MG63 (cell line): ENCODE measurements at places on chromosomes 5 and 9. TPM values are rescaled to one million over a fixed set of nuclear protein-coding genes. Genes with fewer than 3 reads are reported as not detected.
A peak's percentile ranks its signal among the peaks of the same experiment; 100 is the strongest.

The ARHGEF37 gene
- 0.17 and 1.1 TPM in 2 replicates for total RNA-seq

The PPIC gene
- total RNA-seq = 30.6 and 38.7 TPM in 2 replicates

The GRIN1 gene
- total RNA-seq = not detected in 2 replicates

The SLCO6A1 gene
- total RNA-seq = not detected in 2 replicates

The TMEM252 gene
- total RNA-seq = not detected in 2 replicates

The WDR31 gene
- total RNA-seq = 1.6 and 2.5 TPM in 2 replicates

The RNF183 gene
- total RNA-seq = not detected in 2 replicates

The LCN1 gene
- total RNA-seq = not detected in 2 replicates

The PCDHB15 gene
- 0.07 and 2.0 TPM in 2 replicates for total RNA-seq

The KCNV2 gene
- total RNA-seq = not detected in 2 replicates

The SPATA31C1 gene
- total RNA-seq = not detected in 2 replicates

GRCh38 chr9:70113403-70114022, 69.9 kb downstream of the MAMDC2 start:
- DNase-seq = peak; percentile 21

DNA sequence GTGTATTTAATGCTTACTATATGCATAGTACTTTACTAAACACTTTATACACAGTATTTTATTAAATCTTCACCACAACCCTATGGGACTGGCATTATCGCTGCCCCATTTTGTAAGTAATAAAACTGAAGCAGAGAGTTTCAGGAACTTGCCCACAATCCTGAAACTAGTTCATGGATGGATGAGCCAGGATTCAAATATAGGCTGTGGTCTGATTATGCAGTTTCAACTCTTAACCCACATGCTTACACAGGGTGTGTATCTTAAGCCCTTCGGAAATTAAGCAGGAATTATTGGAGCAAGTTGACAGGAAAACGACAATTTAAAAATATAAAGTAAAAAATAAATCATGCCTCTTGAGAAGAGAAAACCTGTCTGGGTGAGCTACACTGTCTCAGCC, 109.0 kb downstream of the ATP10B start:
- DNase-seq = no peak

DNA sequence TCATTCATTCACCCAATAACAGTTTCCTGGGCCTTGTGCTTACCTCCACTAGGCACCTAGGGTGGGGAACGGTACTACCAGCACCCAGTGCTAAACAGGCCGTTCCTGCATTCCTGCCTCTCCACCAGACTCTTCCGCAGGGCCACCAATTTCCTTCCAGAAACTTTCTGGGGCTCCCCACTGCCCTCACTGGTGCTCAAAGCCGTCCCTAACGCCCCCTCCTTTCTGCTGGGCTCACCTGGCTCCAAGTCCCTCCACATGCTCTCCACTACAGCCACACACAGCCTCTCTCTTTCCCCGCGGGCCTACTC, 1.4 kb downstream of the PHF19 start:
- DNase-seq = no peak

DNA sequence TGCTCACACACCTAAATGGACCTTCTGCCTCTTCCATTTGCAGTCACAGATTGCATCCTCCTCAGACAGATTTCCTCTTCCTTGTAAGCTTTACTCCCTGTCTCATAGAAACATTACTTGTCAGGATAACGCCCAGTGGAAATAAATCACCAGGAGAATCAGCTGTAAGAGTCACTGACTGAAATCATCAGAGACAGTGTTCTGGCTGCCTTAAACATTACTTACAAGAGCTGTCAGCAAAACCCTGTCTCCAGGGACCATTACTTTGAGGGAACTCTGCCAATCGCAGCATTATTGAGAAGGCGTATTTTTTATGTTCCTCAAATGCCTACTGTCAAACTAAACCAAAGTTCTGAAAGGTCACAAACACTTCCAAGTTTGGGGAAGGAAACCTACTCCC, 5.9 kb downstream of the DPYSL3 start:
- peak; percentile 68 for DNase-seq

DNA sequence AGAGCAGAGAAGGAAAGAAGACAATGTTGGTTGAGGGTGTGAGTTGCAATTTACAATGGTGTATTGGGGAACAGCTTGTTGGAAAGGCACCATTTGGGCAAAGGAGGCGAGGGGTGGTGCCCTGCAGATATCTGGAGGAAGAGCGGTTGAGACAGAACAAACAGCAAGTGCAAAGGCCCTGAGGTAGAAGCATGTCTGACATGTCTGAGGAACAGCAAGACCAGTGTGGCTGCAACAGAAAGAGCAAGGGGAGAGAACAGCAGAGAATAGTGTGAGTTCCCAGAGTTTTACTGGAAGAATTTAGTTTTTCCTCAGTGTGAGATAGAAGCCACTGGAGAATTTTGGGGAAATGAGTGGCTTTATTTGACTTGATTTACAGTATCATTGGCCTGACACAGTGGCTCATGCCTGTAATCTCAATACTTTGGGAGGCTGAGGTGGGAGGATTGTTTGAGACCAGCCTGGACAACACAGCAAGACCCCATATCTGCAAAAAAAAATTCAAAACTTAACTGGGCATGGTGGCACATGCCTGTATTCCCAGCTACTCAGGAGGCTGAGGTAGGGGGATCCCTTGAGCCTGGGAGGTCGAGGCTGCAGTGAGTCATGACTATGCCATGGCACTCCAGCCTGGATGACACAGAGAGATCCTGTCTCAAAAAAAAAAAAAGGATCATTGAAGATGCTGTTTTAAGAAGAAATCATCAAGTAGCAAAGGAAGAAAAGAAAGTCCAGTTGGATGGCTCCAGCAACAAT, 13.6 kb downstream of the CMBL start:
- no peak for DNase-seq

DNA sequence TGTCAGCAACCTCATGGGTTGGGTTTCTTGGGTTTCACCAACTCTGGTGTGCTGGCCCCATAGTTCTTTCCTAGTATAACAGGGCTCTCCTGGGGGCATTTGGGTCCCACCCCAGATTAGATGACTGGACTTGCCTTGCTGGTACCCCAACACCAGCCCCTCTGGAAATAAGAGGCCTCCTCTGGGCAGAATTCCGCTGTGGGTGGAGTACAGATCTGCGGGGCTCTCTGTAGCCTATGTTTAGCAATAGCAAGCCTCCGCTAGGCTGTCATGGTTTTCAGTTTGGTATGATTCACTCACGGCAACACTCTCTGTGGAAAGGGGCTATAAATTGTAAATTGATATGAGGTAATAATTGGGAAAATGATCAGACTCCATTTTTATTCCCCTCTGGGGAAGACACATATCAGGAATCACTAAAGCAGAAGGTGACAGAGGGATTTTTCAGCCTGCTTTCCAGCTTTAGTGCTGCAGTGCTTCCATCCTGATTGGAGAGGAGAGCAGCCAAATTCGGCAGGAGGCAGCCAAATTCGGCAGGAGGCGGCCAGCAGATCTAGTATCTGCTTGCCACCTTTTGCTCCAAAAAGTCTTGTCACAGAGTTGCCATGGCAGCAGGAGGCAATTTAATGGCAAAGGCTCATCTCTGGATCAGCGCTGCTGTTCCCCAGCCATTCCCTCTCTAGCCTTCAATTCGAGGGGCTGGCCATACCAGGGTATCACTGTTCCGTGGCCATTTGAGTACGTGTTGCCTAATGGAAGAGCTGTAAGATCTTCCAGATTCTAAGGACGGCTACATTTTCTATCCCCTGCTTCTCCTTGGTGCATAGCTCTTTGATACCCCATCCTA, 84.6 kb downstream of the SLC44A1 start:
- no peak for DNase-seq

GRCh38 chr5:109315245-109315644, 94.5 kb downstream of the PJA2 start:
- DNase-seq = no peak

- DNase-seq = peak; percentile 0
Measured at GRCh38 chr5:1883120-1883924, 597 bp upstream of the IRX4 start.

GRCh38 chr9:105708405-105708804, 14.1 kb downstream of the TMEM38B start:
- DNase-seq = no peak

DNA sequence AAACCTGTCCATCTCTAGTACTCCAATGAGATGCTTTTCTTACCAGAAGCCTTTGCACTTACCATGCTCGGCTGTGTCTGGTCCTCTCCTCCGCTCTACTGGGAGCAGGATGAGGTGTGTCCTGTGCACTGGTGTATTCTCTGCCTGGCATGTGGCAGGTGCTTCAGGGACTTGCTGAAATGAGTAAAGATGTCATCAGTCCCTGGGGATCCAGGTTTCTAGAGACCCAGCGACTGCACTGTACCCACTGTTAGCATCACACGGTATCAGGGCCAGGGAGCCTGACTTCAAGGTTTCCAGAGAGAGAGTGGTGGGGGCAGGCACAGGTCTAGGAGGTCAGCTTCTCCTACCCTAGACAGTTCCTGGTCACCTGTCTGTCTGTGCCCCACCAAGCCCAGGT, 10.5 kb downstream of the PTTG1 start:
- no peak for DNase-seq

DNA sequence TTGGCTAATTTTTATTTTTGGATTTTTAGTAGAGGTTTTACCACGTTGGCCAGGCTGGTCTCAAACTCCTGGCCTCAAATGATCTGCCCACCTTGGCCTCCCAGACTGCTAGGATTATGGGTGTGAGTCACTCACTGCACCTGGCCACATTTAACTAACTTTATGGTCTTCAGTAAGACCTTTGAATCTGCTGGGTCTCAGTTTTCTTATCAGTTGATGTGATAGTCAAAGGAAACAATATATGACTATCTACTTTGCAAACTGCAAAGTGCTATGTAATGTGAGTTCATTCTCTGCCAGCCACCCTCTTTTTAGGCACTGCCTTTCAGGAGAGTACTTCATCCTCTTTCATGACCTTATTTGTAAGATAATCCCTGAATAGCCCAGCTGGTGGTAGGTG, 474.7 kb downstream of the PDE4D start:
- no peak for DNase-seq

DNA sequence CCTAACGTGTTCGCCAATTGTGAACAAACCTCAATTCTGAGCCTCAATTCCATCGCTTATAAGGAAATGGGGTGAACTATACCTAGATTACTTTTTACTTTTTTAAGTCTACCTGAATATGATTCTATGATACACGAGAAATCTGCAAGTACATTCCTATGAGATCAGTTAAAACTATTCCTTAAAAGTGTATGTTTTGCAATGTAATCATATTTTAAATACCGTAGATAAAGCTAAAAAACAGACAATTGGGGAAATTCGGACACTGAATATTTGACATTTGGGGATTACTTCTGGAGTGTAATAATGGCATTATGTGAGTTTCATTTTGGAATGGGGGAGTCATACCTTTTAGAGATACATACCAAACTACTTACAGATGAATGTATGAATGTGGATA, 62.3 kb downstream of the STRBP start:
- no peak for DNase-seq

DNA sequence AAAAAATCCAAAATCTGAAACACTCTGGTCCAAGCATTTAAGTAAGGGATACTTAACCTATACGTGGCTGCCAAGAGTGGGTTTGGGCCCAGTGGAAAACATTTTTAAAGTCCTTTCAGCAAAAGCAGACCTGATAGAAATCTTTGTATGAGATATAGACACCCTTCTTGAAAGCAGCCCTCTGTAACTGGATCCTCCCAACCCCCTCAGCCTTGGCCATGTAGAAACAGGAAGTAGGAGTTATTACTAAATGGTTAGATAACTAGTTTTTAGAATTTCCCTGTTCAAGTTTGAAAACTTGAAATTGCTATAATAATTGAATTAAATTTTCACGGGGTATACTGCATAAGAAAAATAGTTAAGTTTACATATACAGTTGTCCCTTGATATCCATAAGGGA, 111.3 kb upstream of the PCA3 start:
- no peak for DNase-seq

DNA sequence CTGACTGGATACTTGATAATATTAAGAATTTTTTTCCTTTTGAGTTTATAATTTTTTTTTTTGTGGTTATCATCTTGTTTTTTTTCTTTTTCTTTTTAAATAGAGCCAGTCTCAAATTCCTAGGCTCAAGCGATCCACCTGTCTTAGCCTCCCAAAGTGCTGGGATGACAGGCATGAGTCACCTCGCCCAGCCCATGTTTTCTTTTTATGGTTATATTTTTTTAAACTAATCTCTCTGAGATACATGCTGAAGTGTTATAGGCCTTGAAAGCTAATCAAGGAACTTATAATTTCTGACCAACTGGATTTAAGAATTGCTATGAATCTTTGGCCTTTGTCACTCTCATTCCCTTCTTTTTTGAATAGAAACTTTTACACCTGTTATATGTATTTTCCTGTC, 6.8 kb upstream of the AMACR start:
- no peak for DNase-seq

GRCh38 chr5:163190784-163191183, 246.6 kb upstream of the CCNG1 start:
- DNase-seq = no peak

- DNase-seq = no peak
Measured at GRCh38 chr5:166865206-166865605, 1426.2 kb upstream of the WWC1 start.
